Stimulated activated CD4-positive, alpha-beta T cell treated with anti-CD3 and anti-CD28 coated beads, Interleukin-1b, Interleukin-23, amount 100 ng/mL, for 4 hours (primary cell): ENCODE measurements at places on chromosomes 16 and 17.
A peak's percentile ranks its signal among the peaks of the same experiment; 100 is the strongest.

DNA sequence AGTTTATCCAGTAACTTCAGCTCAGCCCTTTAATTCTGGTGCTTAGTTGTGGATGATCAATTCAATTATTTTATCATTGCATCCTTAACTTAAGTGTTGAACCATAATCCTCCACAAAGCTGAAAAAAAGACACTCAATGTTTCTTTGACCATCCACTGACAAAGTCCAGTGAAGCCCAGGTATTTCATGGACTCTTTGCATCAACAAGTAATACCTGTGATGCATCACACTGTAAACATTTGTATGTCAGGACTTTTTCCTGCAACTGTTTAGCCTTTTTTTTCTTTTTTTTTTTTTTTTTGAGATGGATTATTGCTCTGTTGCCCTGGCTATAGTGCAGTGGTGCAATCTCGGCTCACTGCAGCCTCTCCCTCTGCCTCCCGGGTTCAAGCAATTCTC is 6.6 kb upstream of the NFAT5 start:
- no peak for DNase-seq

DNA sequence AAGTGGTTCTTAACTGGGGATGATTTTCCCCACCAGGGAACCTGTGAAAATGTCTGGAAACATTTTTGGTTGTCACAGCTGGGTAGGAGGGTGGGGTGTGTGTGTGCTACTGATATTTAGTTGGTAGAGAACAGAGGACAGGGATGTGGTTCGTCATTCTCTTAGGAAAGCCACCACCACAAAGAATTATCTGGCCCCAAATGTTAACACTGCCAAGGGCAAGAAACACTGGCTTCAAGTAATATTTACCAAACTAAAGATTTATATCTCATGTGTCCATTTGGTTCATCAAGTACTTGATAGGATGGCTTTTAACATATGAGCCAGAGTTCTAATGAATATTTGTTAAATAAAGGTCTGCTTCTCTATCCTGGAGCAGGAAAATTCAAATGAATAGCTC is 19.5 kb downstream of the MPHOSPH6 start:
- no peak for DNase-seq

GRCh38 chr16:86614699-86615098 is 36.4 kb downstream of the FOXL1 start:
- DNase-seq, result no peak

DNA sequence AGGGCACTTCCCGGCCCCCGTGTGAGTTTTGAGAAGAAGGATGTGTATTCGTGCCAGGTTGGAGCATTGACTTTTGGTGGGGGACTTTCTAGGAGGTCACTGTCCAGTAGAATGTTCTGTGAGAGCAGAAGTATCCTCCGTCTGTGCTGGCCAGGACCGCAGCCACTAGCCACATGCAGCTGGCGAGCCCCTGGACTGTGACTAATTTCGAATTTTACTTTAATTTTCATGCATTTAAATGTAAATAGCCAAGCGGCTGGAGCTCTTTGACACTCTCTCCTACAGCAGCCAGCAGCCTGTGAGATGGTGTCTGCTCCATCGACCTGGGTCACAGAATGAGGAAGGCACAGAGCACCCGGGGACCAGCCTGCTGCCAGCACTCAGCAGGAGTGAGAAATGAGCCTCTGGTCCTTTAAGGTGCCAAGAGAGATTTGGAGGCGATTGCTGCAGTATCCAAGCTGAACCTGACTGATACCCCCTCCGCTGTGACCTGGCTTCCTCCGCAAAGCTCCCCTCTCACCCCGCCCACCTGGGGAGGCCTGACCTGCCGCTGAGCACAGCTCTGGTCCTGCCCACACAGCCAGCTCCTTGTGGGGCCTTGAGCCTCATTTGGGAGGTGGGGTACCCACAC is 7.8 kb downstream of the ATP2A3 start:
- no peak for DNase-seq

DNA sequence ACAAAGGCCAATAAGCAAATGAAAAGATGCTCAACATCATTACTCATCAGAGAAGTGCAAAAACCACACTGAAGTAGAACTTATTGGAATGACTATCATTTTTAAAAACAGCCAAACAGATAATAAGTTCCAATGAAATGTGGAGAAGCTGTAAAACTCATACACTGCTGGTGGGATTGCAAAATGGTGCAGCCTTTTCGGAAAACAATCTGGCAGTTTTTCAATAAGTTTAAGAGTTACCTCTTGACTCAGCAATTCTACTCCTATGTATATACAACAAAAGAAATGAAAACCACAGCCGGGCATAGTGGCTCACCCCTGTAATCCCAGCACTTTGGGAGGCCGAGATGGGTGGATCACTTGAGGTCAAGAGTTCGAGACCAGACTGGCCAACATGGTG is 49.3 kb downstream of the AKAP10 start:
- no peak for DNase-seq

DNA sequence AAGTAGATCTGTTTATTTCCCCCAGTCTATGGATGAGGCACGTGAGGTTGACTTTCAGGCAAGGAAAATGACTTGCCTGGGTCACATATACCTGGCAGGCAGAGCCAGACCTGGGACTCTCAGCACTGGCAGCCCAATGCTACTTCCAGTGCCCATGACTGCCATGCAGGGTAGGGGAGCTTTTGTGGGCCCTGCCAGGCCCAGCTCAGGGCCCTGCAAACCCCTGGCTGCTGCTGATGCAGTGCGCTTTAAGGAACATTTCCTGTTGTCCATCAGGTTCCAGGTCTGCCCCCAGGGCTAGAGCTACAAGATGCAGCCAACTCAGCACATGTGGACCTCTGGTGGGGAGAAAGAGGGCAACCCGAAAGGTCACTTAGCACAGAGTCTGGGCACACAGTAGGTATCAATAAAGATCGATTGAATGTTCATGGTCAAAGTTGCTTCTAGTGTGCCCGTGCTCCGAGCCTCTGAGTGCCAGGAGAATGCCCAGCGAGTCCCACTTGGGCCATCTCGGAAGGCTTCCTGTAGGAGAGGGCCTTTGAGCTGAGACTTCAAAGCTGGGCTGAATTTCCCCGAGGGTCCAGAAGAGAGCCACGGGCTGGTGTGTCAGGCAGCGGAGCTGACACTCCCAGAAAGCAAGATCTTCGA is 513 bp upstream of the TBX21 start:
- no peak for DNase-seq

- no peak for DNase-seq
These were observed 144.3 kb downstream of the VPS53 start for GRCh38 chr17:570388-570787.

- no peak for DNase-seq
These were observed at the start of gene CCL7 for GRCh38 chr17:34269969-34270368. Gene CCL7, plus strand, starts transcription at chr17:34270221. Its CDS starts 70 bp downstream, at chr17:34270291.

DNA sequence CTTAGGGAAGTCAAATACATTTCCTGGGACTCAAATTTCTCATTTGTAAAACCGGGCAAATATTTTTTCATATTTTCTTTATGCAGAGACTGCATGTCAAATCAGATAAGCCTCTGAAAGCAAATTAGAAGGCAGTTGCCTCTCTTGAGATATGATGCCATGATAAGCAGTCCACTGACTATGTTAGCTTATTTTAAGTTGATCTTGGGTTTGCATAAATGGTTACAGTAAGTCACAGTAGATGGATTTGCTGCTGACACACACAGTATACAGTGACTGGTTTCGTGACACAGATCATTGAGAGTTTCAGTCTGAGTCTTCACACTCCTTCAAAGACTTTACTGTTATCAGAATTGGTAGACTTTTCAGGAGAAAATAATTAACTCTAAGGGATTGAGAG is 927.6 kb upstream of the CDH8 start:
- DNase-seq, result no peak

GRCh38 chr16:82899731-82900450 is 273.1 kb downstream of the CDH13 start:
- DNase-seq, result no peak

DNA sequence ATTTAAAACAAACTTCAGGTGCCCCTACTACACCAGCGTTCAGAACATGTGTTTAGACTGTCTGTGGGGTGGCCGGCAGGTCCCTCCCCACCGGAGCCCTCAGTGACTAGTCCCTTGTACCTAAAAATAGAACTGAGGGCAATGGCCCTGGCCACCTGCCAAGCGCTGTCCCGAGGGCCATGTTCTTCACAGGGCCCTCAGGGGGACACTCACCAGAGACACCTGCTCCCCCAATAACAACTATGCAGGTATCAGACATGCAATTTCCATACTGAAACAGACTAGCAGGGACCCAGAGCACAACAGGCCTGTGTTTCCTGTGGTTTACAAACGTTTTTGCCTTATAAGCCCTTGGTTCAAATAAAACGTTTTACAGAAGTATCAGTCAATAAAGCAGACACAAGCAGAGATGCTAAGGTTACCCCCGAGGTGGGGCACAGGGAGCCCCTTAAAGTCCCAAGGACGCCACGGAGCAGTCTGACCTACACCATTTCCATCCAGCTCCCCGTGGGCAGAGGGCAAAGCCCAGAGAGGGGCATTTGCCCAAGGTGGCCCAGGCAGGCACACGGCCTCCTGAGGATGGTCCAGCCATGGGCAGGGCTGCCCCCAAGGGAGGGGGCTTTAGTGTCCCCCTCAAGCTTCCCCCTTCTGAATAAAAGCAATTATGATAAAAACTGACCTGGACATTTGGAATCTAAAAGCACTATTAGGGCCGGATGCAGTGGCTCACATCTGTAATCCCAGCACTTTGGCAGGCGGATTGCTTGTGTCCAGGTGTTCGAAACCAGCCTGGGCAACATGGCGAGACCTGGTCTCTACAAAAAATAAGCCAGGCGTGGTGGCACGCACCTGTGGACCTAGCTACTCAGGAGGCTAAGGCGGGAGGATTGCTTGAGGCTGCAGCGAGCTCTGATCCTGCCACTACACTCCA is 896 bp upstream of the MYLK3 start:
- no peak for DNase-seq

GRCh38 chr17:76550712-76551615 is 11.1 kb downstream of the PRCD start:
- DNase-seq, result no peak

DNA sequence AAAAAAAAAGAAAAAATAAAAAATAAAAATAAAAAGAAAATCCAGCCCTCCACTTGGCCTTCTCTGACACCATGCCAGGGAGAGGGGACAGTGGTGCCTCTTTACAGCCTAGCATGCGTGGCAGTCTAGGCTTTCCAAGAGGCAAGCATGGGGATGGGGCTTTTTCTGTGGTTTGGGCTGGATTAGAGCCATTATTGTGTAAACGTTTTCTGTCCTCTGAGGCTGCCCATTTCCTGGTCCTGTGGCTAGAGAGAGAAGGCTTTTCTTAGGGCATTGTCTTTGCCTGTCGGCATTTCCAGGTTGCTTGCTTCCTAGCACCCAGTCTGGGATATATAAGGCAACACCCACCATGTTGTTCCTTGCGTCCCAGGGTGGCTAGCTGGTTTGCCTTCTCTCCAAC is 2.7 kb upstream of the DHRS7B start:
- DNase-seq, result no peak

DNA sequence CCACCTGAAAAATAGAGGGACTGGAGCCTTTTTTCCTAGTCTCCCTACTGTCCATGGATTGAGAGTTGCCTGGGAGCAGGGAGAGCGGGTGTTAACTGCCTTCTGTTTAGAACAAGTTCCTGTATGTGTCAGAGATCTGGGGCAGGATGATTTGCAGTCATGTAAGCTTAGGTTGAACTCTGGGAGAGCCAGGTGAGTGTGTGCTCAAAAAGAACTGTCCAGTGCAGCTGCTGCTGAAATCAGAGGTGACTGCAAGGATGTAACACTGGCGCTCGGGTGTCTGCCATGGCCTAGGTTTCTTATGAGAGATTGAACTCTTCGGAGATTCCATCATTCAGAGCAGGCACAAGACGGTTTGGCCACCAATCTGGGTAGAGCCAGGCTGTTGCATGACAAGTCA is 432.5 kb downstream of the CDH13 start:
- DNase-seq, result no peak

- DNase-seq, result no peak
These were observed 484.0 kb upstream of the ERCC4 start for GRCh38 chr16:13435873-13436474.

DNA sequence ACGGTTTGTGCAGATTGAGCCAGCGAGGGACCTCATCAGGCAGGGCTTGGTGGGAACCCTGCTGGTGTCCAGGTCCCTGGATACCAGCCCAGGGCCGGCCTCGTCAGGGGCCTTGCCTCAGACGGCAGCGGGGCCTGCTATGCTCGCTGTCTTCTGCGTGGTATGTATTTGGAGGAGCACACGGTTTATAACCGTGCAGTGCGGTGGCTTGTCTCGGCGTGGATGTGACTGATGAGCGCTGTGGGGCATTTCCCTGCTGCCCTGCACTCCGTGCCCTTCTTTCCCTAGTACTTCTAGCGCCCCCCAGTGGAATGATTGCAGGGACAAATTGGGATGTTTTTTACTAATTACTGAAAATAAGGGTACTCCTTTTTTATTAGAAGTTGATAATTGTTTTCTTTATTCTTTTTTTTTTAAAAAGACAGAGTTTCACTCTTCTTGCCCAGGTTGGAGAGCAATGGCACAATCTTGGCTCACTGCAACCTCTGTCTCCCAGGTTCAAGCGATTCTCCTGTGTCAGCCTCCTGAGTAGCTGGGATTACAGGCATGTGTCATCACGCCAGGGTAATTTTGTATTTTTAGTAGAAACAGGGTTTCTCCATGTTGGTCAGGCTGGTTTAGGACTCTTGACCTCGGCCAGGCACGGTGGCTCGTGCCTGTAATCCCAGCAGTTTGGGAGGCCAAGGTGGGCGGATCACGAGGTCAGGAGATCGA is 15.3 kb downstream of the TBCD start:
- peak; percentile 39 for DNase-seq

- DNase-seq, result no peak
These were observed 25.1 kb downstream of the SOX9 start for GRCh38 chr17:72145962-72146361.

GRCh38 chr16:57118461-57119084 is 26.2 kb downstream of the CPNE2 start:
- DNase-seq, result no peak

GRCh38 chr16:87407511-87408112 is 15.5 kb downstream of the MAP1LC3B start:
- no peak for DNase-seq

GRCh38 chr17:20926532-20926931 is 116.3 kb downstream of the USP22 start:
- no peak for DNase-seq

DNA sequence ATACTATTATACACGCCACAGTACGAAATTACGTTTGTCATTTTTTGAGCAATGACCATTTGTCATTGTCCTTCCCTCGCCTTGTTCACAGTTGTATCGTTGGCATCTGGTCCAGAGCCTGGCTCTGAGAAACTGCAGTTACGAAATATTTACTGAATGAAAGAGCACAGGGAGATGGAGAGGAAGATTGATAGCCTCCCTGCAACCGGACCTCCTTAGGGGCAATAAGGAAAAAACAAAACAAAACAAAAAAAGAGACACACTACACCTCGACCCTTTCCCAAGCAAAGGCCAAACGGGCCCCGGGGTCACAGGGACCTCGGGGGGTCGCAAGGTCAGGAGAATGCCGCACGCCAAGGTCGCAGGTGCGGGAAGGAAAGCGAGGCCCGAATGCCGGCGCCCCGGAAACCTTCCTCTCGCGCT is 857 bp downstream of the GOT2 start:
- DNase-seq, result no peak
